Cardiac muscle cell (in vitro differentiated cells and primary cell): ENCODE measurements at places on chromosomes 7 and 10. TPM values are rescaled to one million over a fixed set of nuclear protein-coding genes. Genes with fewer than 3 reads are reported as not detected.
A peak's percentile ranks its signal among the peaks of the same experiment; 100 is the strongest.

GRCh38 chr10:116120688-116121455 lies 152.1 kb downstream of the GFRA1 start:
- DNase-seq: peak; percentile 46

DNA sequence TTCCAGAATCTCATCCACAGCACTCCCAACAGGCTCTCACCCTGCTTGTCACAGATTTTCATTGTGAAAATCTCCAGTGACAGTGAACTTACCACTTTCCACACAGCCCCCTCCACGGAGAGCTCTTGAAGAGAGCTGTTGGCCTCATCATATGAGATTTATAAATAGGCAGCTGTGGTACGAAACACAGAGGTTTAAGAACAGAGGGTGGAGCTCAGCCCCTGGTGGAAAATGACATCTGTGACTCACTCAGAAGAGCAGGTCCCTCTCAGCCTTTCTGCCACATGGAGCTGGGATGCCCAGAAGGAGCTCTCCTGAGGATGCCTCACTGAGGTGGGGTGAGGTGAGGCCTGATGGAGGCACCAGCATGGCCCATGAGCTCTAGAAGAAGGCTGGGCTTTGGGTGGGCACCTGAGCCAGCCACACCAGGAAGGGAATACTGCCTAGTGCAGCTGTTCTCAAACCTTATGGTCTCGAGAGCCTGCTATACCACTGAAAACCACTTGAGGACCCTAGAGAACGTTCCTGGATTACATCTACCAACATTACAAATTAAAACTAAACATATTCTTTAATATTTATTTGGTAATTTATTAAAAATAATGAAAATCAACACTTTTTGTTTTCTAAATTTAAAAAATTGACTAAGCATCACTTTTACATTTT lies 25.8 kb upstream of the EEPD1 start:
- no peak for DNase-seq

DNA sequence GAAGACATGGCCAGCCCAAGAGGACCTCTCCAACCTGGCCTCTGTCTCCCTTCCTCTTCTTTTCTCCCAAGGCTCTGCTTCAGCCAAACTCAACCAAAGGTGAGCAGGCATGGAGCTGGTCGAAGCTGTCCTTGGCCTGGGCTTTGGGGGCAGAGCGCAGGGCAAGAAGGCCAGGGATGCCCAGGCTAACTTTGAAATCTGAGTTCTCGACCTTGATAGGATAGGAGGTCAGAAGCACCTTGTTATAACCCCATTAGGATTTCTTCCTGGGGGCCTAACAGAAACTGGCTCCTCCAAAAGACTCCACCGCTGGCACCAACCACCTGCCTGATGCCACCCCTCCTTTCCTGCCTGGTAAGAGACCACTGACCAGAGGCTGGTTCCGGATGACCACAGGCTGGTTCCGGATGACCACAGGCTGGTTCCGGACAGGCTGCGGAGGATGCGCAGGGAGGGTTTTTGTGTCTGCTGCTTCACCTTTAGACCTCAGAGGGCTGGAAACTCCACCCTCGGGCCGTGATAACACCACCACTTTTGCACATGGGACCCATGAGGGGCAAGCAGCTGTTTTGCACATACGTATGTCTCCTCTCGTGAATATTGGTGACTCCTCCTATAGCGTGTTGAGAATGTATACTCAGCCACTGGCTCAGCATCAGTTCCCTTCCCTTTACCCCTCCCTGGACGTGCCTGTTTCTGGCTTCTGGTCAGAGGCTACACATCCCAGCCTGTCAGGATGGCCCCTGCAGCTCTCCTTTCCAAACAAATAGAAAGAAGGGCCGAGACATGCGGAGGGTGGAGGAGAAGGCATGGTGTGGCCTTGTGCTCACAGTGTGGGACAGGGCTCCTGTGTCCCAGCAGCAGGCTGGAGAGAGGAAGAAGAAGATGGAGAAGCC lies 140.1 kb downstream of the DNAJB6 start:
- DNase-seq: no peak

DNA sequence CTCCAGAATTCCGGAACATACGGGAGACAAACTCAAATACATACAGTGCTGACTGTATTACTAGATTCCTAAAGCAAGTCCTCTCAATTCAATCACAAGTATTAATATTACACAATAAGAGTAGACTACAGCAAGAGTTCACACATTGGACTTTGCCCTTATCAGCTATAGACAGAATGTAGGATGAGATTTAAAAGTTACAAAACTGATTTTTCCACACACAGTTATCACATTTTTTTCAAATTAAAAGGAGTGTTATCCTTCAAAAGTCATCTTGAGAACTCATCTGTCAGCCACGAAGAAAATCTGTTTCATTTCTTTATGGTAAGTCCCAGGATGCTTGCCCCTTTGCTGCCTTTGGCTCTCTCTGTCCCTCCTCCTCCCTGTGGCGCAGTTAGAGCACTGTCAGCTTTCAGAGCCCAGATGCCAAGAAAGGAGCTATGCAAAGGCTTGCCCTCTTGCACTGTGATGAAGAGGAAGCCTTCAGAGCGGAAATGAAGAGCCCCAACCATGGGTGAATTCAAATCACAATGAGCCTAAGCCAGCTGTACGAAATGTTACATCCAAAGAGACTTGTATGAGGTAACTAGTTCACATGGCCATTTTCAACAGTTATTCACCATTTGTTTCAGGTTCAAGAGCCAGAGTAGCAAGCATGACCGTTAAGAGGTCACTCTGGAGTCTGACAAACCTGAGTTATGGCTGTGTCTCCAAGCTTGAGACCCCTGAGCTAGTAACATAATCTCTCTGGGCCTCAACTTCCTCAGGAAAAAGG lies 10.7 kb downstream of the NCOA4 start:
- DNase-seq: peak; percentile 47

GRCh38 chr10:85259908-85260307 lies 931.5 kb downstream of the CCSER2 start:
- DNase-seq: no peak

DNA sequence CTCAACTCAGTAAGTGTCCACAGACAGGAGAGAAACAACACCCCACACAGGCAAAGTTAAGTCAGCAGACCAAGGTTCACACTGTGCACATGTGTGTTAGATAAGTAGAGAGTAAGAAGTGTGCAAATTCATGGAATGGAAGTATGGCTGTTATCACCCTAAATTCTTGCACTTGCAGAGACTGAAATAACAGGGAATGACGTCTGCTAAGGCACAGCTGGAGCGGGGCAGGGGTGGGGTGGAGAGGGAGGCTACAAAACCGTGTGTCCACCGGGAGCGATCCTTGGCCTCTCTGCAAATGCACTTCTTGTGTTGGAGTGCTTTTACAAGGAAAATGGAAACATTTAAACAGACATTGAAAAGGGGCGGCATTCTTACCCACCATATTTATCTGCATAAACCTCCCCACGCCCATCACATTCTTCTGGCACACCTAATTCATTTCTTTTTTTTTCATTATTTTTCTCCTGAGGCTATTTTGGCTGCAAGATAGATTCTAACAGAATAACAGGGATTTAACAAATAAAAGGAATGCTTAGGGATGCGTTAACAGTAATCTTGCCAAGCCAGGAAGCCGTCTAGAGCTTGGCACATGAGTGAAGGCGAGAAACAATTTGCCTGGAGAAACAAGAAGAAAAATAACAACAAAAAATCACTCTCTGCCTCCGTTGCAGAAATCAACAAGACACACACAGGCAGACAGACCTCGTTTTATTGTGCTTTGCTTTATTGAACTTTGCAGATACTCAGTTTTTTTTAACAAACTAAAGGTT lies 30.1 kb downstream of the TNS3 start:
- DNase-seq: no peak

GRCh38 chr7:25839084-25839769 lies 312.8 kb upstream of the NFE2L3 start:
- DNase-seq: no peak

- no peak for DNase-seq
Observed at GRCh38 chr10:131546086-131546810, 234.7 kb upstream of the TCERG1L start.

- no peak for DNase-seq
Observed at GRCh38 chr10:80322711-80323110, 33.3 kb upstream of the MAT1A start.

Gene POP7
- polyA plus RNA-seq: 40.2 and 68.3 TPM in 2 replicates
